ENCODE measurements at places on chromosomes 2 and 18.

DNA sequence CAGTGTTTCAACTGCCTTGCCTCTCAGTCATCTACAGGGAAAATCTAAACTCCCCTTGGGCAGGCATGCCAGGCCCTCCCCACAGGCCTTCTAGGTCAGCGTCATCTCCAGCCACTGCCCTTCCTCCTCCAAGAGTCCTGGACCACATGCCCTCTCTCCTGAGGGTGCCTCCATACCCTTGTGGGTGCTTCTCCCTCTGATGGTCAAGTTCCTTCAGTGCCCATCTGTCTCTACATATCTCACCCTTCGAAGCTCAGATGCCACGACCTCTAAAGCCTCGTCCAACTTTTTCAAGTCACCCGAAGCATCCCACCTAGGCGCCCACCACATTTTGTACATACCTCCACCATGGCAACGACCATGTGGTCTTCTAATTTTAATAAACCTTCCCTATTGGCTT lies 22.6 kb upstream of the TMEM247 start:
- DNase-seq: no peak

DNA sequence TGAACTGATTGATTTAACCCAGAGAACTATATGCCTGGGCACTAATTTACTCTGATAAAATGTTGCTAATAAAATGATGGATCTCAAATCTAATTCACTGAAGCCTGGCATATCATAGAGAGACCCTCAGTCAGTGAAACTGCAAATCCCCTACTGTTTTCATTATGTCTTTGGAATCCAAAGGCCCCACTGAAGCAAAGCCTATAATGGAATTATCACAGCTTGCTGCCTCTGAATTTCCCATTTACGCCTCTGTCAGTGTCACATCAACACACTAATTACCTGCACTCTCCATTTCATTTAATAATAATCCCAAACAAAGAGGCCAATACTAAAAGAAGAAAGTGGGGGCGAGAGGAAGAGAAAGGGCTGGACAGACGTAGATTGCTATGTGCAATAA lies 470.9 kb downstream of the MBD2 start:
- no peak for DNase-seq

GRCh38 chr18:37441821-37442220 lies 123.8 kb downstream of the CELF4 start:
- no peak for DNase-seq

DNA sequence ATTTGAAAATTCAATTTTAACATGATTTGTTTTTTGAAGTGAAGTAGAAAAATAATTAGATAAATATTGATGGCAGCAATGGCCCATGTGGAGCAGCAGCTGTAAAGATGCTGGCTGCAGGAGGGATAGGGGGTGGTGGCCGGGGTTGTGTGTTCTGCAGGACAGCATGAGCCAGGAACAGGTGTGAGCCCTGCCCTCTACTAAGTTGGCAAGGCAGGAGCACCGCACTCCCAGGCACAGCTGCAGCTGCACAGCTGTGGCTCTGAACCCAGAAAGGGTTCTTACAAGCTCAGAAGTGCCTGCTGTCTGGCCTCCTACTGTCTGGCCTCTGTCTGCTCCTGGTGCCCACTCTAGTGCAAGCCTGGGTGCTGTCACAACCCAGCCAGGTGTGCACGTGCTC lies 10.0 kb upstream of the DUSP19 start:
- DNase-seq: no peak

- DNase-seq: no peak
These were observed 33.0 kb downstream of the COMMD1 start for GRCh38 chr2:61938511-61938910.

GRCh38 chr2:133717497-133717896 lies 149.2 kb upstream of the NCKAP5 start:
- no peak for DNase-seq

- no peak for DNase-seq
These were observed 11.8 kb downstream of the SLC25A12 start for GRCh38 chr2:171882089-171882769.

- no peak for DNase-seq
These were observed 117.5 kb upstream of the SNTG2 start for GRCh38 chr2:833180-833579.

DNA sequence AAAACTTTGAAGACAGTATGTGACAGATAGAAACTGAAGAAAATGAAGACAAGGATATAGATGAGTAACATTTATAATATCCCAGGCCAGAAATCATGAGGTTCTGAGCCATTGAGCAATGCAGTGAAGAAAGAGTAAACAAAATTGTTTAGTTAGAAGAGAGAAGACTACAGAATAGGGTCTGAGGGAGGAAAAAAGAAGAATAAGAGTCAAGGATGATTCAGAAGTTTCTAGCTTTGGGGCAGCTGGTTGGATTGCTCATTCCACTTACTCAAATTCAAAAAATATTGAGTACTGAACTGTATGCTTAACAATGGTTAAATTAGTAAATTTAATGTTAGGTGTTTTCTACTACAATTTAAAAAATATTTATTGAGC lies 155.0 kb upstream of the OTX1 start:
- DNase-seq: no peak

DNA sequence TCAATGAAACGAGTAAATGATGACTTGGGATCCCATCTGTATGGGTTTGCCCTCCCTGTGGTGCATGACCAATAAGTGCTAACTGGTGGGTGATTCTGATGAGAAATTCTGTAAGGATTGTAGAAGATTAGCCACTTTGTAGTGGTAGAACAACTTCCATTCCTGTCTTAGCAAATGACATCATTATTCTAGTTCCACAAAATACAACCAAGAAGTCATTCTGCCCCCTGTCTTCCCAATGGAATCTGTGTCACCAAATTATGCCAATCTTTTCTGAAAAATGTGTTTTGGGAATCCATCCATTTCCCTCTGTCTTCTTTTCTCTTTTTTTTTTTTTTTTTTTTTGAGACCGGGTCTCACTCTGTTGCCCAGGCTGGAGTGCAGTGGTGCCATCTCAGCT lies 48.4 kb downstream of the SLC38A11 start:
- no peak for DNase-seq

GRCh38 chr2:174330945-174331594 lies 3.7 kb upstream of the SP9 start:
- DNase-seq: peak; percentile 60

DNA sequence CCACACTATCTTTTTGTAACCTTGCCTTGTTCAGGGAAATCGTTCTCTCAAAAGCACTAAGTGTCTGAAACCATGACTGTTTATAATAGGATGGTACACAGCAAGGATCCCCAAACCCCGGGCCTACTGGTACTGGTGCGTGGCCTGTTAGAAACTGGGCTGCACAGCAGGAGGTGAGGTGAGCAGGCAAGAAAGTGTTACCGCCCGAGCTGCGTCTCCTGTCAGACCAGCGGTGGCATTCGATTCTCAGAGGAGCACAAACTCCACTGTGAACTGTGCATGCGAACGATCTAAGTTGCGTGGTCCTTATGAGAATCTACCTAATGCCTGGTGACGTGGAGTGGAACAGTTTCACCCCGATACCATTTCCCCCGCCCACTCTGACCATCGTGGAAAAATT lies 81.8 kb upstream of the KCNJ3 start:
- no peak for DNase-seq

GRCh38 chr2:196391149-196391479 lies 219.7 kb upstream of the STK17B start:
- DNase-seq: no peak

DNA sequence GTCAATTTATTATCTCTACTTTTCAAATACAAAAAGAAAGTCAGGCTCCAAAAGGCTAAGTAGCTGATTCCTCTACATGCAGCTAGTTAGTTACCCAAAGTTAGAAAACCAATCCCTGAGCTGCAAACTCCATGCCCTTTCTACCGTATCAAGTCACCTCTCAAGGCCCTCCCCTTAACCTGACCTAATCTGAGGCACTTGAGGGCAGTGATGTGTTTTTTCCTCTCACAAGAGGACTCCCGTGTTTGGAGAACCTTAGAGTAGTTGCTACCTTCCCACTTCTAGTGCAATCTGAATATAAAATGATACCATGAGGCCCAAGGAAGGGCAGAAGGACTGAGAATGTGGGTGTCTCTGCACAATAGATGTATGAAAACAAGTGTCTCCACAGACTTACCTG lies 907.9 kb upstream of the CELF4 start:
- no peak for DNase-seq

DNA sequence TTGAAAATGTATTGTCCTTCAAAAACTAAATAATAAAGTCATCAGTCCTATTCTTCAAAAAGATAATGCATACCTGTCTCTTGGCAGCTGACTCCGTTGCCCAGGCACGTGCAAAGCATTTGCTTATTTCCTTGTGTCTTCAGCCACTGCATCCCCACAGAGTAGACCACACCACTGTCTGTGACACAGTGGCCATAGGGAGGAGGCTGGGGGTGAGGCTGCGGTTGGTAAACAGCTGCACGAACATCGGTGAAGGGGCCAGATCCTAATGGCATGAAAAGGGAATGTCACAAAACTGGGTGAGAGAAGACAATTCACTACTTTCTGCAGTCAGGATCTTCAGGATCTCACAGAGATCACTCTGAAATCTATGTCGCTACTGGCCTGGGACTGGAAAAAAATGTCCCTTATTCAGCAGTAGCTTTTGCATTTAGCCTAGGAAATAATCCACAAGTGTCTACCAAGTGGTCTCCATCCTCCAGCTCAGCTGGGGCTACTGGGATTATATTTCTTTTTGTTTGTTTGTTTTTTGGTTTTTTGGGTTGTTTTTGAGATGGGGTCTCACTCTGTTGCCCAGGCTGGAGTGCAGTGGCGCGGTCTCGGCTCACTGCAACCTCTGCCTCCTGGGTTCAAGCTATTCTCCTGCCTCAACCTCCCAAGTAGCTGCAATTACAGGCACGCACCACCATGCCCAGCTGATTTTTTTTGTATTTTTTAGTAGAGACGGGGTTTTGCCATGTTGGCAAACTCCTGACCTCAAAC lies 10.7 kb downstream of the FN1 start:
- DNase-seq: no peak

- no peak for DNase-seq
These were observed 56.1 kb downstream of the ASAP2 start for GRCh38 chr2:9262671-9263171.

- no peak for DNase-seq
These were observed 15.8 kb upstream of the VRK2 start for GRCh38 chr2:58030771-58031170.

DNA sequence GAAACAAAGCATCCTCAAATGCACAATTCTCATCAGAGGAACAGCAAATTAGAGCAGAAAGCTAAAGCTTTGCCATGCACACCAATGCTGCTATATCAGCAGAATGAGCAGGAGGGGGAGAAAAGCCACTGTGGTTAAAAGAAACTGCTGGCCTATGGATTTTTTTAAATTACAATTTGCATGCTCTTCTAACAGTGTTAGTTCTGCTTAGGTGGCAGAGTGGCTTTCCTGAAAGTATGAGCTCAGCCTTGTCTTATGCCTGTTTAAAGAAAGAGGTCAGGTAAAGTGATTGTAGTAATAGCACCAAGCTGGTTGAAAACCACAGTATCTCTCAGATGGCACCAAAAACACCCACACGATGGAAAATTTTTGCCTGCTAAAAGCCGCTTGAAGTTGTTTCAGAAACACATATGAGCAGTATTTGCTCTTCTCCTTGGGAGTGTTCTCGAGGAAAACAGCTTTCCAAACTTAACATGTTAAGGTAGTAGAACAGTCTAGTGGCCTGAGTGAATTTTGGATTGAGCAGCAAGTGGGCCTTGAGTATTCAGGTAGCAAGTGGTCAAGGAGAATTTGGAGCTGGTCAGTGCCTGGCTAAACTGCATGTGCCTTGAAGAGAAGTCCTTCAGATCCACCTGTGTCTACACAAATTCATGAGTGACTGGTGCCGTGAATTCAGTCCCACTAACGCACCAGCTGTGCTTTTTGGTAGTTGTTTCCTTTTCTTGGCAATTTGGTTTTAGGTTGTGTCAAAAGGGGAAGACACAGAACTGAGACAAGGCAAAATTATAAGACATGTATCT lies 19.6 kb upstream of the NDUFV2 start:
- DNase-seq: no peak

DNA sequence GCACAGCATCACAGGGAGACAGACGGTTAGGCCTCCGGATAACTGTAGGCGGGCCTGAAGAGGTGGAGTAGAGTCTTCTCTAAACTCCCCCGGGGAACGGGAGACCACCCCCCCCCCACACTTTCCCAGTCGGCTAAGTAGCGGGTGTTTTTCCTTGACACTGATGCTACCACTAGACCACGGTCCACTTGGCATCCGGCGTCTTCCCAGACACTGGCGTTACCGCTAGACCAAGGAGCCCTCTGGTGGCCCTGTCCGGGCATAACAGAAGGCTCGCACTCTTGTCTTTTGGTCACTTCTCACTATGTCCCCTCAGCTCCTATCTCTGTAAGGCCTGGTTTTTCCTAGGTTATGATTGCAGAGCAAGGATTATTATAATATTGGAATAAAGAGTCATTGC lies 25.7 kb upstream of the NCL start:
- no peak for DNase-seq

GRCh38 chr2:167733747-167734146 lies 513.6 kb downstream of the STK39 start:
- no peak for DNase-seq

- DNase-seq: no peak
These were observed 84.3 kb downstream of the COL4A4 start for GRCh38 chr2:227079726-227080125.
